NCI-H1048 (cell line): ENCODE measurements at places on chromosomes 3 and 15.
A peak's percentile ranks its signal among the peaks of the same experiment; 100 is the strongest.

DNA sequence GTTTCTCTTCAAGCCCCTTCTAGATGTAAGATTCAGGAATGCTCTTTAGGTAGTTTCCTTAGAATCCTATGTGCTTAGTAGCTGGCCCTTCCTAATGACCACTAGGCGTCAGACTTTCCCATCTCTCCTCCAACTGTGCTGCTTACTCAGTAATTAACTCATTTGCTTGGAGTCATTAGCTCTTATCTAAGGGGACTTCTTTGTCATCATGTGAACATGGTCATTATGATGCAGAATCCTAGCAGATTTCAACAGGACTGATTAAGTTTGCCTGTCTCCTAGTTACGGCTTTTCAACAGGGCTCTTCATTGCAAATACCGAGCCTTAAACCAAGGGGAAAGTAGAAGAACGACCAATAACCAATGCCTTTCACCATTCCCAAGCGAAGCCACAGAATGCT lies 46.4 kb downstream of the GJD2 start:
- no peak for DNase-seq

GRCh38 chr3:51280176-51280575 lies 104.9 kb upstream of the MANF start:
- DNase-seq = no peak

GRCh38 chr3:11306817-11307589 lies 34.8 kb downstream of the ATG7 start:
- no peak for DNase-seq

- DNase-seq = no peak
Observed at GRCh38 chr3:69809076-69809835, 70.0 kb downstream of the MITF start.

GRCh38 chr3:120908795-120909601 lies 993 bp downstream of the STXBP5L start:
- no peak for DNase-seq

- DNase-seq = peak; percentile 49
Observed at GRCh38 chr3:151468284-151468917, 7.5 kb upstream of the IGSF10 start.

GRCh38 chr15:38085931-38086568 lies 151.6 kb downstream of the TMCO5A start:
- no peak for DNase-seq

GRCh38 chr3:147409143-147410115 lies at the start of gene ZIC1:
Gene ZIC1 (plus strand): TSS chr3:147409365. CDS start chr3:147410113, 748 bp downstream.
- no peak for DNase-seq
